HS-5 (cell line): ENCODE measurements at places on chromosomes 6 and 20.

DNA sequence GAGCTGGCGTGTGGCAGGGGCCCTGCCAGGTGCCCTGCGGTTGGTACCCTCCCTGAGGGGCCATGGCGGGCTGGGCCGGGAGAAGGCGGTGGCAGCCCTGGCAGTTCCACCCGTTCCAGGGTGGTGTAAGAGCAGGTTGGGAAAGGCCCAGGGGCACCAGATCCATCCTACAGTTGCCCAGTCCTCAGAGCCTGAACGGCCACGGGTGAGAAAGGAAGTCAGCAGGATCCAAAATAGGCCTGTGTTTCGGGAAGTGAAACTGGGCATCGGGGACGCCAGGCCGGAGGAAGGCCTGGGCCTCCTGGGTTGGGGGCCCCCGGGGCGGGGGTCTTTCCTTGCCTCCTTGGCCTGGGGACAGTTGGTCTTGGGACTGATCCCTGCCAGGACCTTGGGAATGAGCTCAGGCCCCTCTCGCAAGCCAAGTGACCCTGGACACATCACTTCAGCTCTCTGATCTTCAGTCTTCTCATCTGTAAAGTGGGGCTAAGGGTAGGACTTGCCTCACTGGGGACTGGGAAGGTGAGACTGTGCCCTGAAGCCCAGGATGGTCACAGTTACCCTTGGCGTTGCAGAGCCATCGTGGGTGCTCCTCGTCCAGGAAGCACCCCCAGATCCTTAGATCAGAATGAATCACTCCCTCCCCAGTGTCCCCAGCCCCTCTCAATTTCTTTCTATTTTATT lies 18.1 kb upstream of the NOL4L start:
- DNase-seq: no peak

GRCh38 chr6:37175332-37176267 lies 5.6 kb downstream of the PIM1 start:
- DNase-seq: no peak

DNA sequence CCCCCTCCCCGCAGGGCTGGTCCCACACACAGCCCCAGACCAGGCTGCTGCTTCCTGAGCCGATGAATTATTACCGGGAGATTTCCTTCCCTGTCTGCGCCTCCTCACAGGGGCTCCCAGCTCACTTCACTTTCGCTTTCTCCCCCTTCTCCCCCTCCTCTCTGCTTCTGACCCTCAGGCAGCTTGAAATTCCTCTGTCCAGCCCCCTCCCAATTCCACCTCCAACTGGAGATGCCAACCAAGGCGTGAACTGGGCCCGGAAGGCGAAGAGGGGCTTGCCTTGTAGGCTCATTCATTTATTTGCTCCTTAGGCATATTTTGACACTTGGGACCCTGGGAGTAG lies 1.7 kb upstream of the TCF15 start:
- DNase-seq: no peak

DNA sequence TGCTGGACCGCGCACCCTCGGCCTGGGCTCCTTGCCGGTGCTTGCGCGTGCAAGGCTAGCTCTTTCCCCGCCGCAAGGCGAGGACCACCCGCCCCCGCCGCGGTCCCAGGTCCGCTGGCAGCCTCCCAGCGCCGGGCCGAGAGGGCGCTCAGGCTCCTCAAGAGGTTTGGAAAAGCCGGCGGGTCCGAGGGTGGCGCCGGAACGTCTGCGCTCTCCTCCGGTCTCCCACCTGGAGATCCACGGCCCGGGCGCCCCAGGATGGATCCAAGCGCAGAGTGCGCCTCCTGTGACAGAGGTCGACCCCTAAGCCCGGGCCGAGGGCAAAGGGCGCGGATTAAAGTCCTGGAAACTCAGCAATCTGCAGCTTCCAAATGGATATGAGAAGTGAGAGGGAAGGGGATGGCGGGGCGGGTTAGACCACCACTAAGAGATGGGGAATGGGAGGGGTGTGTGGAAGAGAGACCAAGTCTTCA lies 575 bp upstream of the MICAL1 start:
- no peak for DNase-seq

DNA sequence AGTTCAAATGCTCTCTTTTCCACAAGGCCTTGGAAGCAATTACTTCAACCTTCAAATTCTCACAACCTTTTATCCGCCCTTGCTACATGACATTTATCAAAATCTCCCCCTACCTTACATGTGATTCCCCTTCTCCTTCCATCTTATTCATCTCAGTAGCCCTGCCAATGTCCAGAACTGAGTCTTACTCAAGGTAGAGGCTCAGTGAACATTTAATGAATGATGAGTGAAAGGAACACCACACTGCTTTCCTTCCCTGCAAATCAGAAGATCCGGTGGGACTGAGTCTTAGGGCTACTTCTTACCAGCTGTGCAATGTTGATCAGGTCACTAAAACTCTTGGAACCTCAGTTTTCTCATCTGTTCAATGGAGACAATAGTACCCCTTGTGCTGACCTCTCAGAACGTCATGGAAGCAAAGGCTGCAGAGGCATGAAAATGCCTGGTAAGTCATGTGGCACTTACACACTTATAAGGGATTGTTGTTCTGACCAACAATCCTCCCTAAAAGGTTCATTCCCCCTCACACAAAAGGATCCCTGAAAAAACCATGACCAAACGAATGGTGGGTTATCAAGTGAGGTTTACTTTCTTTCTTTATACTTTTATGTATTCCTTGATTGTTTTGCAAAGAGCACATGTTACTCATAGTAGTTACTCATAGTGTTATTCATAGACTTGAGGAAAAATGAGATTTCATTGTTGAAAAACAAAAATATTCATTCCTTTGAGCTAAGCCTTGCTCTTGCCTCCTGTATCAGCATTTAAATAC lies 6.5 kb downstream of the MDGA1 start:
- DNase-seq: no peak

- DNase-seq: no peak
Measured at GRCh38 chr6:108648191-108648590, 87.5 kb downstream of the FOXO3 start.

DNA sequence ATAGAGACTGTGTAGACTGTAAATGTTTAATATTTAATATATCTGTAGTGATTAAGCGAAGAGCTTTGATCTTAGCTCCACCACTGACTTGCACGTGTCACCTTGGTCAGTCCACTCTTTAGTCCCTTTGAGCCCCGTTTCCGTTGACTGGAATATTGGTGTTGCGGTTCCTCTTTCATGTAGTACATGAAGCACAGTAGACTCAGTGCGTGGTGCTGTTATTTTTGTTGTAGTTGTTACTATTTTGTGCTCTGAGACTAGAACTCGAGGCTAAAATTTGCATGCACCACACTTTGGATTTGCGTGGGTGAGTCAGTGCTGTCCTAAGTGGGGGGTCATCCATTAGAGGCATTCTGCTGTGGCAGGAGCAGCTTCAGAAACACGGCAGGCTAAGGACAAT lies 291.4 kb downstream of the QKI start:
- no peak for DNase-seq

DNA sequence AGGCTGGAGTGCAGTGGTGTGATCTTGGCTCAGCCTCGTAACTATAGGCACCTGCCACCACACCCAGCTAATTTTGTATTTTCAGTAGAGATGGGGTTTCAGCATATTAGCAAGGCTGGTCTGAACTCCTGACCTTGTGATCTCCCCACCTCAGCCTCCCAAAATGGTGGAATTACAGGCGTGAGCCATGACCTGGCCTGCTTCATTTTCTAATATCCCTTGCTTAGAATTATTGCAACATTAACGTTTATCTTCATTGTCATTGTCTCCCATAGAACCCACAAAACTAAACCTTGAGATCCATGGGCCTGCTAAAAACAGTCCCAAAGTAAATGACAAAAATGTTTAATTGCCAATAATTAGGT lies 6.1 kb downstream of the EEF1A1 start:
- DNase-seq: no peak

DNA sequence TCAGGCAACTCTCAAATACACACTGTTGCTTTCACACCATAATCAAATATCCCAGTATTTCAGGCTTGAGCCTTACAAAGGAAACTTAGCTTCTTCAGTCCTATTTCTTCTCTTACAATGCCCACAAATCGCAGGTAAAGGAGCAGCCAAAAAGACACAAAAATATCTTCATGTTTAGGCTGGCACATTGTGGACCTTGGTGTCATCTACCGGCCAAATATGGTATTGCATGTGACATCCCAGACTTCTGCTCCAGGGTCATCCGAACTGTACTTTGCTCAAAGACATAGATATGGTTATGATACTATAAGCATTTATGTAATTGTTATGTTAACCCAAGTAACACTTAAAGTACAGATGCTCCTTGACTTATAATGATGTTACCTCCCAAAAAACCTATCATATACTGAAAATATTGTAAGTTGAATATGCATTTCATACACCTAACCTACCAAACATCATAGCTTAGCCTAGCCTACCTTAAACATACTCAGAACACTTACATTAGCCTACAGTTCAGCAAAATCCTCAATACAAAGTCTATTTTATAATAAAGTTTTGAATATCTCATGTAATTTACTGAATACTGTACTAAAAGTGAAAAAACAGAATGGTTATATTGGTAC lies 4.6 kb downstream of the OR2H2 start:
- DNase-seq: peak; percentile 22

- DNase-seq: no peak
Measured at GRCh38 chr20:24507182-24507853, 37.9 kb downstream of the SYNDIG1 start.

GRCh38 chr6:56528412-56528841 lies 114.3 kb downstream of the DST start:
- peak; percentile 96 for DNase-seq

DNA sequence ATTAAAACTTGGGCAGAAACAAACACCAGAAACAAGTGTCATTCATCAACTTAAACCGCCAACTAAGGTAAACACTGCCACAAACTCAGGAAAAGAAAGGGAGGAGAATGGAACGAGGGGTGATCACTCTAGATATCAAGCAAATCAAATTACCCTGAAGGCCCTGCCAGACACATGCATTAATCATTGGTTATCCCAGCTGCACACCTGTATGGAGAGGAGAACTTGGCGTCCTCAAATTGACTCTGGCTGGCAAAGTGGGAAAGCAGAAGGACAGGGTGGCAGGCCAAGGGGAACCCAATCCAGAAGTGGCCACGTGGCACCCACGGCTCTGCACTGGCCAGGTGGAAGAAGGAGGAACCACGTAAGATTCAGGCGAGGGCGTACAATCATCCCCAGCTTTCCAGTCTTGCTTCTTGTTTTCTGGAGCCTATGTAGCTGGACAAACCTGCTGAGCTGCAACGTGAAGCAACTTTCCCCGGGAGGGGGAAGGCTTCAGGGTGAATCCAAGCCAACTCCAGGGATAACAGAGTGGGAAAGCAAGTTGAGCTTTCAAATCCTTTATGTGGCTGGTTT lies 156.2 kb upstream of the JARID2 start:
- DNase-seq: no peak

DNA sequence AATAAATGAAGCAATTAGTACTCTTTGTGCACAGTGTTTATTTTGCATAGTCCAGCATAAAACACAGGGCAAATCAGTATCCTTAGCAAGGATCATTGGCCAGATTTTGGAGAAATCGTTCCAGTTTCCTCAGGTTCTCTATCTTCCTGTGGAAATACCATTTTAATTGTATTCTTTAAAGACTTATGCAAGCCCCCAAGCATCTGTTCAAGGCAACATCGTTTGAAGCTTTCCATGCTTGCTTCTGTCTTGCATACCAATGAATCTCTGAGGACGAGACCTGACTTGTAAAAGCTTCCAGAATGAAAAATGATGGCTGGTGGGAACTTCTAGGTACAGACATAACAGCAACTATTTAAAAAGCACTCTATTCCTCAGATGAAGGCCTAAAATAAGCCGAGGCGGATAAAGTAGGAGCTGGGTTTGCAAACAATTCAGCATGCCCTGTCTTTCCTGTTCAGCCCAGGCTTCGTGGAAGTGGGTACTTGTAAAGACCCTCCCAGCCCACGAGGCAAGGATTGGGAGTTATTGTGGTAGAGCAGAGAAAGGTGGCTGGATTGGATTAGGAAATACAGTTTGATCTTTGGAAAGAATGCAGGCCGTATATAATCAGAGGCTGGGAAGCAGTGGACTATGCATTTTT lies 21.6 kb downstream of the NRSN1 start:
- no peak for DNase-seq

DNA sequence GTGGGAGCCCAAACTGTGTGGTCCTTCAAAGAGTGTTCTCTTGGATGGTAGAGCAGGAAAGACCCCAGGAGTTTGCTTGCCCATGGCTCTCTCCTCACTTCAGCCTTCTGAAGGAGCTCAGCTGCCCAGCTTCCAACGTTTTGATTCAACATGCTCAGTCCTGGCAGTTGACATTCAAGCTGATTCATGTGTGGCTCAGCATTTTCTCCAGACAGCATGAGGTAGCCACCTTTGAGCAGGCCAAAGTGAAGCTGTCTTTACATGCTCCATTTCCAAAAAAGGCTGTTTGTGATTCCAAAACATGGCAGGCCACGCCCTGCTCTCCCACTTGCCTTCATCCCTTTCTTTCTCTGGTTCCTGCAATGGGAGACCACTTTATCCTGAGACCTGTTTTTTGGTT lies 280.2 kb downstream of the TBC1D7 start:
- DNase-seq: no peak

DNA sequence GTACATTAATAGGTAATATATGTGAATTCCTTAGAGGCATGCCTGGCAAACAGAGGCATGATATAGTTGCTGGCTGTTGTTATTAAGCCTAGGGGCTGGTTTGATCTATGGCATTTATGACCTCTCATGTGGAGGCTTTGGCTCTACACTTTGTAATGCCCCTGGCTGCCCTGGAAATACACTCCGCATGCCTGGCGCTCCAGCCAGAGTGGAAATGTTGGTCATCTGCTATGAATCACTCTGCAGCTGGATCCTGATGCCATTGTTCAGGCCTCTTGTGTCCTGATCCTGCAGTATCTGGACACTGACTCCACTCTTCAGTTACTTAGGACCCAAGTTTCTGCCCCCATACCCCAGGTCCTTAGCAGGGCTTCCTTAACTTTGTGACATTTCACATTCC lies 200.5 kb upstream of the PCSK2 start:
- DNase-seq: no peak

DNA sequence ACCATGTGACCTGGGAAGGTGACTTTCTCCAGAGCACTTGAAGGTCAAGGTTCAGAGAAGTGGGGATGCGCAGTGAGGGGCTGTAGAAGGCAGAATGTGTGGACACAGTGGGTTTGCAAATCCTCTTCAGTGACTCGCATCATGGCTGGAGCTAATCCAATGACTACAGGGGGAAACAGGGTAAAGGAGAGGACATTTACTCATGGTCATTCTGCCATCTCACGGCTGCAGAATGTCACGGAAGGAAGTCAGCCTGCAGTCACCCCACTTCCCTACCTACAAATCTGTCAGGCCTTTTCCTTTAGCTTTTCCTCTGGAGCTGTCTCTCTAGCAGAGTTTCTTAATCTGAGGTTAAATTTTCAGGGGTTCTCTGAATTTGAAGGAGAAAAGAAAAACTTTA lies 337.6 kb downstream of the CDC5L start:
- no peak for DNase-seq

GRCh38 chr6:138261116-138261780 lies 43.0 kb upstream of the PBOV1 start:
- DNase-seq: no peak
